ENCODE measurements at places on chromosomes 1 and 21.

DNA sequence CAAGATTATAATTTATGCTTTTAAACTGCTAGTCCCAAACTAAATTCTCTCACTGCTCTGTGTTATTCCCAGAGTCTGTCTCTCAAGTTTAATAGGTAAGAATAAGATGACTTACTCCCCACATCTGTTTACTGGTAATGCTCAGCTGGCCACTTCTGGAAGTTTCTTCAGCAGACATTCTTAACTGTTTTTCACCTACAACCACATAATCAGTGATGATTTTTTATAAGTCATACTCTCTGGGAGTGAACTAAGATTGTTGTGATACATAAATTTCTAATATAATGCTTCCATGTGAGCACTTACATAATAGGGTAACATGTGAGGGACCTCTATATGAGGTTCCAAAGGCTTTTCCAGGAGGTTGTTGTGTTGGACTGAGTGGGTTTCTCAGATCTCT, 8.7 kb downstream of the SLAMF7 start:
- no peak for DNase-seq

DNA sequence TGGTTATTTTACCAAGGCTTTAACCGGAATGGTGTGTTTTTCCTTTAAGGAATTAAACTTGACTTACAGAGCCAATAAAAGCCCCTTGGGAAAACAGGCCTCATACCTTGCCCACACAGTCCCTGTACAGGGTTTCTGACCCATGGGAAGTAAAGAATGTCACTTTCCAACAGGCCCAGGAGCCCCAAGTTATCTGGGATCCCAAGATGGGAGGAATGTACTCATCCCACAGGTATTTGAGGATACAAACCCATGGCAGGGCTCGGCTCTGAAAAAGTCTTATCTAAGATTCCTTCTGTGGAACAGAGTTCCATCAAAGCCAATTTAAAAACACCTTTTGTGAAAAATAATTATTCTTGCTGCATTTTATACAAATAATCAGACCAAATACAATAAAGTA, 15.3 kb upstream of the COX20 start:
- no peak for DNase-seq

DNA sequence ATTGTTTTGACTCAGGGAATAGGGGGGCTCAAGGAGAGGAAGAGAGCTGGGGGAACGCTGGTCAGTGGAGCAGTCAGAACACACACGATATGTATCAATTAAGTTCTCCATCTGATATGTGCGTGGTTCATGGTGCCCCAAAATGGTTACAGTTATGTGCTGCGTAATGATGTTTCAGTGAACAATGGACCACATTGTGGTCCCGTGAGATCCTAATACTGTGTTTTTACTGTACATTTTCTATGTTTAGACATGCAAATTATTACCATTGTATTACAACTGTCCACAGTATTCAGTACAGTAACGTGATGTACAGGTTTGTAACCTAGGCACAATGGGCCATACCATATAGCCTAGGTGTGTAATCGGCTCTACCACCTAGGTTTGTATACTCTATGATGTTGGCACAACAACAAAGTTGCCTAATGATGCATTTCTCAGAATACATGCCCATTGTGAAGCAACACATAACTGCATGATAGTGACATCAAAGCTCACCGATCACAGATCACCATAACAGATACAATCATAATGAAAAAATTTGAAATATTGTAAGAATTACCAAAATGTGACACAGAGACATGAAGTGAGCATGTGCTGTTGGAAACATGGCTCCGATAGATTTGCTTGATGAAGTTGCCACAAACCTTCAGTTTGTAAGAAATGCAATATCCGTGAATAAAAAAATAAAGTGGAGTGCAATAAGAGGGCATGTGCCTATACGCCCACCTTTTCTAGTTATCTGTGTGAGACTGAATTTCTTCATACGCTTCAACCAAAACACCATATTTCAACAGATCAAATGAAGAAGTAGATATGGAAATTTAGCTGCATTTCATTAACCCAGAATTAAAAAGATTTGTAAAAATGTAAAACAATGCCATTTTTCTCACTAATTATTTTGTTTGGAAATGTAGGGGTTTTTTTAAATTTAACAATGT, 14.8 kb upstream of the TMEM54 start:
- no peak for DNase-seq

- no peak for DNase-seq
These were observed 33.3 kb downstream of the FOXD2 start for GRCh38 chr1:47471163-47471562.

GRCh38 chr1:8448911-8449661, 131.2 kb downstream of the SLC45A1 start:
- DNase-seq, result no peak

DNA sequence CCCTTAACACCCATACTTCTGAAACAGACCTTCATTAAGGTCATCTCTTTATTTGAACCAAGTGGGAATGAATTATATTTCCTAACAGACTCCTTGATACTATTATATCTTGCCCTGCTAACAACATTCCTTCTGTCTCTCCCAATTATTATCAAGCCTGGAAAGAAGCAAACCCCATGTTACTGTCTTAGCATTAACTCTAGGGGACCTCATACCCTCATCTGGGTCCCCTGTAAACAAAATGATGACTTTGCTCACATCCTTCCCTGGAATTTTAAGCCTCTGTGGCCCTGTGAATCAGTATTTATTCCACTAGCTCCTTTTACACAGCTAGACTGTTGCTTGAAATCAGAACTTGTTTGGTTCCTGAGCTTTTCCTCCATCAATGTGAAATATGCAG, 38.3 kb upstream of the BCL10 start:
- no peak for DNase-seq

DNA sequence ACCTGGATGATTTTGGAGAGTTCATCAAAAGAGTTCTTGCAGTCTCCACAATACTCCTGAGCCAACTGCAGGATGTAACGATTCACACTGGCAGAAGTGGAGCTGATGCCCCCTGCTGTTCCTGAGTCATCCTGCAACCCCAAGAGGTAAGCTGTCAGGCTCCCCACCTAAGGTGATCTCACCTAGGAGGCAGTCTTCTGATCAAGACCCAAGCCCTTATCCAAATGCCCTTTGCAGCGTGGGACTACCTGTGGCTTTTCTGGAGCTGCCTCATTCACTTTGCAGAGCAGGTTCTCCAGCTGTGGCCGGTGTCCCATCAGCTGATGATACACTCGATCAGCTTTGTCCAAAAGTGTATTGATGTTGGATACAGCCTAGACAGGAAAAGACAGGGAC, 96.4 kb downstream of the UBR4 start:
- no peak for DNase-seq

DNA sequence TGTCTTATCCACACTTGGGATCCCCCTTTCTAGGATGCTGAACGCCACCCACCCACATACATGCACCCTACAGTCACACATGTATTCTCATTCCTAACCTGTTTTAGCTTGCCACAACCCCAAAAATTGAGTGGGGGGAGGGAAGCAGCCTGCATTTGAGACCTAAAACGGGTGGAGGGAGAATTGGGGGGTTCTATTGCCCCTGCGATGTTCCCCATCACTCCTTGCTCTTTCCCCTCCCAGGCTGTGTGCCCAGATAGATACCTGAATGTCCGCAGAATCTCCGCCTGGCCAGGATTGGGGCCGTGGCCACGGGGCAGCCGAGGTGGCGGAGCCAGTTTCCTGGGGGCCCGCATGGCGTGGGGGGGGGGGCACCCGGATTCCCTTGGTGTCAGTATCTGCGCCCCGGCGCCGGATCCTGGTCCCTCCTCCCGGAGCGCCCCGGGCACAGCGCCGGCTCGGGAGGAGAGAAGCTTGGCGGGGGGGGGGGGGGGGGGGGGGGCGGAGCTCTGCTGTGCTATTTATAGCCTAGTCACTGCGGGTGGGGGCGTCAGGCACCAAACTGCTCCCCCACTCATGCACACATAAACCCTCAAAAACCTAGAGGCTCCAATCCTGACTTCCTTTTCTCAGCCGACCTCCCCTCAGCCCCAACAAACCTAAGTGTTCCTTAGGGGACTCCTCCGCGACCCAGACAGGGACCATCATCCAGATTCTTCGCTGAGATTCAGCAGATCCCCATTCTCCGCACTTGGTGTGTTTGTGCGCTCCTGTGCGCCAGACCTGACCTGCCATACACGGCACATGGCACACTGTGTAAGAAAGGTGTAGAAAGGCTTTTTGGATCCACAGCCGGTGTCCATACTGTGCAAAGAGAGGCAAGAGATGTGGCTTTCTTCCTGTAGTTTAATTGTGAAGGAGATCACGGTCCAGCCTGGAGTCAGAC, 1.9 kb downstream of the ANKRD34A start:
- no peak for DNase-seq

DNA sequence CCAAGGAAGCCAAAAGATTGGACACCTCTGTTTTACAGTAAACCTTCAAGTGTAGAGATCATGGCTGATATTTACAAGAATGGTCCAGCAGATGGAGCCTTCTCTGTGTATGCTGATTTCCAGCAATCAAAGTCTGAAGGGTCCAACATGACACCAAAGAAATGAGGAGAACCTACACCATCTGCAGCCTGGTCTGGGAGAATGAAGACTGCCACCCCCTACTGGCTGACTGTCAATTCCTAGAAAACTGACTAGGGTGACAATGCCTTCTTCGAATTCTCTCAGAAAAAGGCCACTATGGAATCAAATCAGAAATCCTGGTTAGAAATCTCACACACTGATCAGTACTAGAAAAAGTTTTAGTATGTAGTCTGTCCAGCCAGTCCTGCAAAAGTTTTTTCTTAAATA, 83.3 kb downstream of the CDC42BPA start:
- DNase-seq, result no peak

DNA sequence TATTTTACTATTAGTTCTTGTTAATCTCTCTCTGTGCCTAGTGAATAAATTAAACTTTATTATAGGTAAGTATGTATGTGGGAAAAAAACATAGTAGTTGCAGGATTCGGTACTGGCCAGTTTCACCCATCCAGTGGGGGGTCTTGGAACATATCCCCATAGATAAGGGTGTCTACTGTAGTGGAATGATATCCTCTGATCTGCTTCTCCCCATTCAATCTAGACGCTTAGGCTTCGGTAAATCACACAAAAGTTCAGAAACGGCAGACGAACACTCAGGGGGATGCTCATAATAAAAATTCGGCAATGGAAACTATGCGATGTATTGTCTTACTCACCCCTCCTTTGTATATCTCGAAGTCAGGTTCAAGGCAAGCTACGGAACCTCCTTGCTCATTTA, 232.9 kb upstream of the COA6 start:
- no peak for DNase-seq

- no peak for DNase-seq
These were observed 355.8 kb downstream of the GPATCH2 start for GRCh38 chr1:217274927-217275654.

- DNase-seq, result no peak
These were observed 597.2 kb upstream of the BRINP3 start for GRCh38 chr1:191074881-191075280.

DNA sequence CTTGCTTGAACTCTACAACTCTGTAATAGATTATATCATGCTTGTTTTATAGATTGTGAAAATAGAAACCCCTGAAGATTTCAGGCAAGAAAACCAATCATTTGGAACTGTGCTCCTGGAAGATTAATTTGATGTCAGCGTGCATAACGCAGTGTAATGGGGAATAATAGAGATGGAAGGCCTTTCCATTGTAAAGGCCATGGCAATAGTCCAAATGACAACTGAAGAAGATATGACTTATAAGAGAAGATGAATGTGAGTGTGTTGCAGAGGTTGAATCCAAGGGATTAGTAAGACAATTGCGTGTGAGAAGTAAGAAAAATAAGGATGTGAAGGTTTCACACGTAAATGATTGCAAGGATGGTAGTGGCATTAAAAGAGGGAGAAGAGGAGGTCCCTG, 285.0 kb downstream of the DUSP10 start:
- no peak for DNase-seq

DNA sequence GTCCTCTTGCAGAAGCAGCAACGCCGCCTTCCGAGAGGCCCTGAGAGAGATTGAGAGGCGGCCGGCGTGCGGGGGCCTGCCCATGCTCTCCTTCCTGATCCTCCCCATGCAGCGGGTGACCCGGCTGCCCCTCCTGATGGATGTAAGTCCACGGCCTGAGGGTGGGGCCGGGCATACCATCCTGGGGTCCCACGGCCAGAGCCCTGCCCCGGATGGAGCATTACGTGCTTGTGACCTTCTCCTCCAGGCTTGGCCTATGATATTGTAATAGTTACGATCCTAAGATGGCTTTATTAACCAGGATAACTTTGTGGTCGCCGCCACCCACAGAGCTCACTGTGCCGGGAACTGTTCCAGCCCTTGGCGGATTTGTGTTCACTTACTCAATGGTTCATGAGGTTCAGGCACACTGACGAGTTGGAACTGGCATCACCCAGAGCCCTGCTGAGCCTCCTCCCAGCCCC, 18.9 kb downstream of the ARHGEF16 start:
- no peak for DNase-seq

DNA sequence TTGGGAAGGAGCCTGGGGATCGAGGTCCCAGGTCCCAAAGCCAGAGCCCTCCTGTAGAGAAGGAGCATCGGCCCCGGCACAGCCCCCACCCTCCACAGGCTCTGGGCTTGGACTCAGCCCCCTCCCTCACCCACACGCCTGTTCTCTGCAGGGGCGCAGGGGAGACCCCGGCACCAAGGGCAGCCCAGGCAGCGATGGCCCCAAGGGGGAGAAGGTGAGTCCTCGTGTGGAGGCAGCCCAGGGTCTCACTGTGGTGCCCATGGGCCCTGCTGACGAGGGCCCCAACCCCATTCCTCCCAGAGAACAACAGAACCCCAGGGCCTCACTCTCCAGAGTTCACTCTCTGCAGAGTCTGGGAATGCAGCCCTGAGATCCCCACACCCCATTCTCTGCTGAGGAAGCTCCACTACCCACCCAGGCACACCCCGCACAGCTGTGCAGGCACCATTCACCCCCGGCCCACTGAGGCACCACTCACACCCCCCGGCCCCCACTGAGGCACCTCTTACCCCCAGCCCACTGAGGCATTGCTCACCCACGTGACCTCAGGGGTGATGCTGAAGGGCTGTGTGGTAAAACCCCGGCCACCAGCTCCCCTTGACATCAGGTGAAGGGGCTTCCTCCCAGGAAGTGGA, 21.8 kb downstream of the COL6A2 start:
- DNase-seq, result no peak

- no peak for DNase-seq
These were observed 158.9 kb upstream of the COL11A1 start for GRCh38 chr1:103267266-103267665.

DNA sequence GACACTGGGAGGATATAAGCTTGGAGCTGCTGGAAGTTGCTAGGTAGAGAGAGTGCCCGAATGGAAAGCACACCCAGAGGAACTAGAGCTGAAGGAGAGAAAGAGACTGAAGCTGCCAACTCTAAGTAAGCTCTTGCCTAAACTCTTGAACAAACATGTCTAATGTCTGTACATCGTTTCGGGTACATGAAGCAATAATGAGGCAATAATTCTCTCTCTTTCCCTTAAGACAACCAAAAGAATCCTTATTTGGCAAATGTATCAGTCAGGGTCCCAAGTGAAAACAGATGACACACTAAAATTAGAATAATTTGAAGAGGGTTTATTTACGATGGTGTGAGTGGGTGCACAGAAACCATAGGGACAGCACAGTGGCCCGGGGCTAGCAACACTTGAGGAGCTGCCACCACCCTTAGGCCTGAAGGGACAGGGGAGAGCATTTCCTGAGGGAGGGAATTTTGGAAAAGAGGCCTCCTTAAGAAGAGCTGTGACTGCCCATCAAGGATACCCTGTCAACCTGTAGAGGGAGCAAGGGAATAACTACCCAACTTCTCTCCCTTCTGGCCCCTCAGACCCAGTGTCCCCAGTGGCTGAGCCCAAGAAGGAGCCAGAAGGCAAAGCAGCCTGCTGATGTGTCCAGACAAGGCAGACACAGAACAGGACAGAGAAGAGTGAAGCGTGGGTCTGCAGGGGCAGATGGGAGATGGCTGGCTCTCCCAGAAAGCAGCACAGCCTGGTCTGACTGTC, 36.1 kb upstream of the KHDRBS1 start:
- DNase-seq, result no peak

GRCh38 chr1:234295068-234295467, 78.2 kb upstream of the COA6 start:
- DNase-seq, result no peak
